ENCODE measurements at places on chromosomes 6 and 20. TPM values are rescaled to one million over a fixed set of nuclear protein-coding genes. Genes with fewer than 3 reads are reported as not detected.

Gene LY6G5B
- total RNA-seq, result 15.5 TPM

Gene MUCL3
- total RNA-seq, result not detected

Gene FKBP1C
- total RNA-seq, result not detected

Gene TRIM15
- not detected for total RNA-seq

GRCh38 chr6:12943549-12943948 lies 227.0 kb downstream of the PHACTR1 start:
- DNase-seq, result no peak

GRCh38 chr6:16360365-16360764 lies 122.0 kb downstream of the GMPR start:
- no peak for DNase-seq

- DNase-seq, result no peak
Measured at GRCh38 chr6:2884804-2885203, 18.3 kb downstream of the SERPINB9 start.

All from mesenteric fat pad (tissue), 1 donor.